ENCODE measurements at places on chromosomes 6 and 20. TPM values are rescaled to one million over a fixed set of nuclear protein-coding genes. Genes with fewer than 3 reads are reported as not detected.

DNA sequence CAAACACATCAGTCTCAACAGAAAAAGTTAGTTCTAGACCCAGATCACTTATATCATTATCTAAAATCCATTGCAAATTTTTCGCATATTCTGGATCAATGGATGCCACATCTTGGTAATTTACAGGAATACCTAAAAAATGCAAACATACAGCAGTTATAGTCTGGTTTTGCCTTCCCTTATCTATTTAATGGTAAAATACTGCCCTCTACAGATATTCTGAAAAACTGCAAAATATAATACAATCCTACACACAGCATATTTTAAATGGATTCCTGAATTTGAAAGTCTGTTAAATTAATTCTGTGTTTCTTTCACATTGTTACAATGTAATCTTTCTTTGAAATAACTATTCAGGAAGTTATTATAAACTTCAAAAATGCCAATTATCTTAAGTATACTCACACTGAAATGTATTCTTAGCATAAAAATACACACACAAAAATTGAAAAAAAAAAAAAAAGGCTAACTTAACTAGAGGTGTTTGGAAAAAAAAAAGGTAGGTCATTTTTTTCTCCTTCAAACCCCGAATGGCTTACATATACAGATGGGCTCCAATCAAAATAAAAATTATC, 88.4 kb downstream of the HACE1 start:
- H3K4me3 ChIP-seq, result no peak overlapping the region
- H3K4me1 ChIP-seq, result no peaks in the 10 kb centered on the region
- no peak for DNase-seq

DNA sequence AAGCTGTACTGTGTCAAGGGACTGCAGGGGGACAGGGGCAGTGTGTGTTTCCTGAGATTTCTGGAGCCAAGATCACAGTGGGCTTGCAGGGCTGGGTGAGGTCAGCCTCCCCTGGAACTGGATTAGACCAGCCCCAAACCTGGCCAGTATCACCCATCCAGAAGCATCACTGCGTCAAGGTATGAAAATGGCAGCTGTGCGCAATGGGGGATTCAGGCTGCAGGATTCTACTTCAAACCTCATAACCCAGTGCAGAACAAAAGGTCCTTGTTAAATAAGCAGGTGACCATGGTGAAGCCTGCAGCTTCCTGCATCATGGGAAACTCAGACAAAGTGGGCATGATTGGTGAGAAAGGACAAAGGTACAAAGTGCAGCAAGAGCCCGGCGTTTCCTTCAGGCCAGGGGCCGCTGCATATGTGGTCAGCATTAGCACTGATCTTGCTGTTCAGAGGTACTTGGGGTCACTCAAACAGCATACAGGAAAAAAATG, 33.4 kb downstream of the TRAF3IP2 start:
- no peak overlapping the region for H3K27ac ChIP-seq
- no peak for DNase-seq
- no peaks in the 10 kb centered on the region for H3K36me3 ChIP-seq
- peaks cover 2% of the 10 kb centered on the region for H3K27me3 ChIP-seq
- H3K4me1 ChIP-seq, result peaks cover 30% of the 10 kb centered on the region

LPA gene
- 1.9 TPM for total RNA-seq

- H3K4me3 ChIP-seq, result no peak overlapping the region
- peaks cover 15% of the 10 kb centered on the region for H3K4me1 ChIP-seq
- no peak overlapping the region for H3K27ac ChIP-seq
- no peaks in the 10 kb centered on the region for H3K27me3 ChIP-seq
These were observed 49.4 kb upstream of the CARMIL1 start for GRCh38 chr6:25229671-25230321.

DNA sequence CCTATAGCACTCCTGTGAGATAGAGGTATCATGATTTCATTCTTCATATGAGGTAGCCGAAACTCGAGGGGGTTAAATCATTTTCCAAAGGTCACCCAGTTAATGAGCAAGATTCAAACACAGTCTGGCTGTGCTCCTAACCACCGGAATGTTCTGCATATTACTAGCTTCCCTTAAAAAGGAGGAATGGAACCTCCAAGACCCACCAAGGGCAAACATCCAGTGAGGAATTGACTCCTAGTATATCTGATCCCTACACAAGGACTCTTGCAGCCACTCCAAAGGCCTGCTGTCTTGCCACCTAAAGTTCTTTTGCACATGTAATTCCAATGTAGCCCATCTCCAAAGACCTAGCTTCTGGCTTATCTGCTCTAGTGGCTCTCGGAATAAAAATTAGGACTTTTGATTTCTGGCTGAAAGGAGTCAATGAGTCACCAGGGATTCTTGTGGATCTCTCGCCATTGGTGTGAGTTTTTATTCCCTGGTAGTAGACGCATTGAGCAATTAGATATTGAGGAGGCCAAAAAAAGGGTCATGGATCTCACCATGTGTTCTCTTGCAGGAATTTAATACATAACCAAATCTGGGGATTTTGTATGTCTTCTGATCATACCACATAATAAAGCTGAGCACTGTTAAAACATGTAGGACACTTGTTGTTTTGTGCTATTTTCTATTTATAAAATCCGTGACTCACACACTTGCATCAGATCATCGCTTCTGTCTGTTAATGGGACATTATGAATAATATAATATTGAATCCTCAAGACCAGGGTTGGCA, 9.1 kb downstream of the BCAS1 start:
- no peak overlapping the region for H3K27ac ChIP-seq
- H3K4me3 ChIP-seq, result no peak overlapping the region
- DNase-seq, result no peak
- H3K27me3 ChIP-seq, result no peaks in the 10 kb centered on the region

SIRPB2 gene
- total RNA-seq, result not detected

- H3K27ac ChIP-seq, result no peak overlapping the region
- H3K36me3 ChIP-seq, result no peaks in the 10 kb centered on the region
- no peaks in the 10 kb centered on the region for H3K4me1 ChIP-seq
- DNase-seq, result no peak
- peaks cover 5% of the 10 kb centered on the region for H3K27me3 ChIP-seq
These were observed 61.1 kb downstream of the LRFN2 start for GRCh38 chr6:40526036-40526435.

GRCh38 chr20:58759947-58760346, 67.3 kb downstream of the NPEPL1 start:
- peaks cover 14% of the 10 kb centered on the region for H3K36me3 ChIP-seq
- H3K4me1 ChIP-seq, result peaks cover 3% of the 10 kb centered on the region
- DNase-seq, result no peak
- H3K27ac ChIP-seq, result no peak overlapping the region
- peaks cover 5% of the 10 kb centered on the region for H3K27me3 ChIP-seq

KIAA0408 gene
- total RNA-seq, result 110 TPM

GRCh38 chr6:47153404-47153755, 111.2 kb upstream of the ADGRF1 start:
- no peak overlapping the region for H3K27ac ChIP-seq
- no peak overlapping the region for H3K4me3 ChIP-seq
- no peaks in the 10 kb centered on the region for H3K36me3 ChIP-seq

SRPK1 gene
- total RNA-seq, result 89.8 TPM

DNA sequence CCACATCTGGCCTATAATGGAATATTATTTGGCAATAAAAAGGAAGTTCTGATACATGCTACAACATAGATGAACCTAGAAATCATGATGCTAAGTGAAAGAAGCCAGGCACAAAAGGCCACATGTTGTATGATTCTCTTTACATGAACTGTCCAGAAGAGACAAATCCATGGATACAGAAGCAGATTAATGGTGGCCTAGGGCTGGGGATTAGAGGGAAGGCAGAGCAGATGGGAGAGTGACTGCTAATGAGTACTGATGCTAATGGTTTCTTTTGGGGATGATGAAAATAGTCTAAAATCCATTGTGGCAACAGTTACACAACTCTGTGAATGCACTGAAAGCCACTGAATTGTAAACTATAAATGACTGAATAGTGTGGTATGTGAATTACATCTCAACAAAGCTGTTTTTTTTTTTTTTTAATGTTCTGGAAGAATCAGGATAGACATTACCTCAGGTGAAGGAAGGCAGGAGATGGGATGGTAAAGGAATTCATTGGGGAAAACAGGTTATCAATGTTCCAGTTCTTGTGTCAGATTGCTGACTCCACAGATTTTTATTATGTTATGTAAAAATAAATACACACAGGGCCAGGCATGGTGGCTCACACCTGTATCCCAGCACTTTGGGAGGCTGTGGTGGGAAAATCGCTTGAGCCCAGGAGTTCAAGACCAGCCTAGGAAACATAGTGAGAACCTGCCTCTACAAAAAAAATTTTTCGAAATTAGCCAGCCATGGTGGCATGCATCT, 8.9 kb upstream of the SOX12 start:
- H3K4me1 ChIP-seq, result no peaks in the 10 kb centered on the region
- H3K27me3 ChIP-seq, result peaks cover 3% of the 10 kb centered on the region
- no peak for DNase-seq
- H3K27ac ChIP-seq, result no peak overlapping the region
- H3K4me3 ChIP-seq, result no peak overlapping the region

GRCh38 chr6:33453393-33454008, 875 bp upstream of the ZBTB9 start:
- H3K4me1 ChIP-seq, result peaks cover 7% of the 10 kb centered on the region
- peak overlapping the region; percentile 89 for H3K4me3 ChIP-seq
- H3K27ac ChIP-seq, result peak overlapping the region; percentile 78
- DNase-seq, result no peak
- H3K27me3 ChIP-seq, result peaks cover 6% of the 10 kb centered on the region

GGTLC1 gene
- total RNA-seq, result not detected

SLC26A8 gene
- 0.29 TPM for total RNA-seq

GRCh38 chr6:111837007-111837406, 36.2 kb downstream of the FYN start:
- H3K4me3 ChIP-seq, result no peak overlapping the region
- no peak for DNase-seq
- H3K27ac ChIP-seq, result no peak overlapping the region
- H3K27me3 ChIP-seq, result peaks cover 13% of the 10 kb centered on the region
- H3K4me1 ChIP-seq, result peaks cover 40% of the 10 kb centered on the region

DNA sequence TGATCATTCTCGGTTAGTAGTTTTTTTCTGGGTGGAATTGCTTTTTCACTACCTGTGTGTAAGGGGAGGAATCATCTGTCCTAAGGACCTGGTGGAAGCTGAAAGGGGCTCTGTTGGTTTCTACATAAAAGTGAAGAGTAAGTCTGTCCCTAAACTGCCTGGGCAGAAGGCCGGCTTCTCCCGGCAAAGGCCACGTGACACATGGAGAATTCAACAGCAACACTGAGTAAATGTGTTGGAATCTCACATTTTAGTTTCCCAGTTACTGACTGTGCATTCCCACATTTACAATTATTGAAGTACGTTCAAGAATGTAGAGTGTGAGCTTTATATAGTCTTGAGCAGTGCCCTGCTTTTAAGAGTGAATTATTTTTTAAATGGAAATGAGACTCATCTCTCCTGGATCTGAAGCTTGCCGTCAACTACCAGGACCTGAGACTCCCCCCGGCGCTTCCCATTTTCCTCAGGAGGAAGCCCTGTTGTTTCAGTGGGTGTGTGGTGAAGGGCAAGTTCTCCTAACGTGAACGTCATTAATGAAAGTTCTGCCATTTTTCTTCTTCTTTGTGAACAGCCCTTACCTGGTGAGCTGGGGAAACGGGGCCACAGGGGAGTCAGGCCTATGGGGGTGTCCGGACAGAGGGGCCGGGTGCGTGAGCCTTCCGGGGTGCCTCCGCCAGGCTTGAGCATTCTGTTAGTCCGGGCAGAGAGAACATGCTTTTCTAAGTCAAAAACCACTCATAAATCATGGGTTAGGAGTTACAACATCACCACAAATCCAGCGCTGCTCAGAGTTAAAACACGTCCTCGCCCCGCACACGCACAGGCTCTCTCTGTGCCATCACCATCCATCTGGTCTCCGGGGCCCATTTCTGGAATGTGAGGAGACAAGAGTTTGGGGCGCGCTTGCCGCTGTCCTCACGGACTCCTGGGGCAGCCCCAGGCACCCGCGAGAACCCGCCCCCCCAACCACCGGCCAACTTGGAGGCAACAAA, 56.6 kb upstream of the SMOC2 start:
- H3K36me3 ChIP-seq, result no peaks in the 10 kb centered on the region
- peak; percentile 9 for DNase-seq
- H3K4me3 ChIP-seq, result no peak overlapping the region
- H3K4me1 ChIP-seq, result peaks cover 2% of the 10 kb centered on the region

GRCh38 chr6:166626177-166627032, 646 bp downstream of the RPS6KA2 start:
- DNase-seq, result peak; percentile 63
- H3K27ac ChIP-seq, result peak overlapping the region; percentile 89
- peak overlapping the region; percentile 90 for H3K4me3 ChIP-seq
- peaks cover 20% of the 10 kb centered on the region for H3K4me1 ChIP-seq

DNMT3B gene
- 29.0 TPM for total RNA-seq

DNA sequence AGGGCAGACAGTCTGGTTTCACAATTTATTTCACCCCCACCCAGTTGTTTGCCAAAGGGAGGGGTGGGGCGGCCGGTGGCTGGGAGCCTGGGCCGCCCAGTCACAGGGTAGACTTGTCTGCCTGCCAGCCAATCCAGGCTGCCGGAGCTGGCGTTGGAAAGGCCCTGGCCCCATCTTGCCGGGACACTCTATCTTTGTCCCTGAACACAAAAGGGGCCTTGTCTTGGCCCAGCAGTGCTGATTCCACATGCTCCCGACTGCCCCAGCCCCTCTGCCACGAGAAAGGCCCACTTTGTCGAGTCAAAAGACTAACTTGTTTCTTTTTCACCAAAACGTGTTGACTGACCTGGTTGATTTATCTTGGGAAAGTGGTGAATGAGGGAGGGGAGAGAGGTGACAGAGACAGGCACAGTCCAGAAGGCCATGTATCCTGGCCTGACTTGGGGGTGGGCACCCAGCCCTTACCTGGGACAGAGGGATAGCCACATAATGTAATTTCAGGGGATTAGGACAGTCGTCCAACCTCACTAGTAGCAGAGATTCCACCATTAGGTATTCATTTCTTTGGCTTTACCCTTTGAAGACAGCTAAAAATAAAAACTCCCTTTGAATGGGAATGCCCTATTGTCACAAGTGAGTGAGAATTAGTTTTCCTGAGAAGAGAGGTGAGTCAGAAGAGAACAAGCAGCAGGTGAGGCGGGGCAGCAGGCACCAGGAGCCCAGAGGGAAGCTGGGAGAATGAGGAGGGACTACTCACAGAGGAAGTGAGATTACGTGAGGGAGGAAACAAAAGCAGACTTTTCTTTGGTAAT, 67.0 kb upstream of the SIRPA start:
- DNase-seq, result no peak
- peaks cover 5% of the 10 kb centered on the region for H3K36me3 ChIP-seq
- H3K27me3 ChIP-seq, result peaks cover 6% of the 10 kb centered on the region
- H3K4me3 ChIP-seq, result no peak overlapping the region
- H3K4me1 ChIP-seq, result no peaks in the 10 kb centered on the region
- H3K27ac ChIP-seq, result no peak overlapping the region

GRCh38 chr20:24672886-24673677, 203.7 kb downstream of the SYNDIG1 start:
- H3K4me3 ChIP-seq, result no peak overlapping the region
- H3K36me3 ChIP-seq, result no peaks in the 10 kb centered on the region
- DNase-seq, result no peak
- no peaks in the 10 kb centered on the region for H3K4me1 ChIP-seq

All from glutamatergic neuron (in vitro differentiated cells).